ENCODE measurements at places on chromosomes 2 and 18.

GRCh38 chr2:68157002-68157401, 686 bp upstream of the PNO1 start:
- DNase-seq, result peak; percentile 1

GRCh38 chr2:149994057-149994728, 406.6 kb upstream of the MMADHC start:
- DNase-seq, result no peak

GRCh38 chr2:29130295-29130694, 15.1 kb downstream of the CLIP4 start:
- peak; percentile 38 for DNase-seq

- peak; percentile 31 for DNase-seq
Measured at GRCh38 chr18:45255197-45255890, 359.9 kb upstream of the SLC14A2 start.

DNA sequence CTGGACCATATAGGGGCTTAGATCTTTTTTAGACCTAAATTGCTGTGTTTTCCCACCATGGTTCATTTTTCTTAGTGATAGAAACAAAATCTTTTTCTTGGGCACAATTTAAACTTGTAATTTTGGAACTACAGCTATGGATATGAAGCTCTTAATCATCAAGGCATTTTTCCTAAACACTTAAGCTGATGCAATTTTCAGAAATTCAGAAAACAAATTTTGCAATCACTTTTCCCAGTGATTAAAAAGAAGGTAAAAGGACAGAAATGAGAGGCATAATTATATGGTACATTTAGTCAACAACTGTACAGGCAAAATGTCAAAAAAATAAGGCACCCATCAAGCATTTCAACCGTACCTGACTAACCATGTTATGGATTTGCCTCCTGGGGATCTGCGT, 665.4 kb downstream of the XIRP2 start:
- no peak for DNase-seq

- DNase-seq, result no peak
Measured at GRCh38 chr2:39949131-39949530, 170.1 kb upstream of the THUMPD2 start.

DNA sequence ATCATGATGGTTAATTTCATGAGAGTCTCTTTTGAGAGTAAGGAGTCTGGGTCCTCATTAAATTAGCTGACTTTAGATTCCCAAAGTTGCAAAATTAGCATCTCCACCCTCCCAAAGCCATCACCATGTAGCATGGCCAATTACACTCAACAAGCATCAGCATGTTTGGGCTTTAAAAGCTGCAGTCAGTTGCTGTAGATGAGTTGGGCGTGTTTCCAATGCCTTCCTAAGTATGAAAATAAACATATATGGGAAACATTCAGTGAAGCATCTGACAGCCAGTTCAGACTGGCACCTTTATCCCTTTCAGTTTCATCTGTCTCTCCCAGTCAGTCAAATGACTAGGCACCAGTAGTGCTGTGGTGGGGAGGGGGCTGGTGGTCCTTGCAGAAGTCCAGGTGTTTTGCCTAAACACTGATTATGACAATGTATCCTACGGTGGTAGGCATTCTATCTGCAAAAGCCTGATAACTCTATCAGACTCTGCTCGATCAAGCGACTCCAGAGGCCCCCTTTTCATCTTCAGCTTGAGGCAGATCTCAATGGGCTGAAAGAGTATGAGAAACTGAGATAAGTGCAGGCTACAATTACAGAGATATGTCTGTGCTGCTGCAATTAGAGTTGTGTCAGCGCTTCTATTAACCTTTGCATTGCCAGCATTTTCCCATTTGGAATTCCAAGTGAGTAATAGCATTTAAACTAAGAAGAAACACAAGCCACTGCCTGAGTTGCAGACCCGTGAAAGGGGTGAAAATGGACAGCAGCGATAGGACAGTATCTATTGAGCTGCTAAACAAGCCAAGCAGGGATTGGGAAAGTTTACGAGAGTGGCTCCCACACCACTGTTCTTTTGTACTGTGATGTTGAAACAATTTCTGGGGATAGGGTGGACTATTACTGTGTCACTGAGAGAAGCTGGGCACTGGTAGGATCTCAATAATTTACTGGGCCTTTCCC, 67.3 kb upstream of the SPOPL start:
- DNase-seq, result no peak

GRCh38 chr2:237726401-237726830, 72.2 kb upstream of the RBM44 start:
- DNase-seq, result no peak

GRCh38 chr2:96869281-96869821, 529 bp downstream of the SEMA4C start:
- peak; percentile 26 for DNase-seq
